Colonic mucosa (tissue), 4 donors: ENCODE measurements at places on chromosomes 5 and 9. TPM values are rescaled to one million over a fixed set of nuclear protein-coding genes. Genes with fewer than 3 reads are reported as not detected.

Gene KCNV2
- not detected for total RNA-seq

Gene ARPC5L
- total RNA-seq = 50.0 TPM

Gene PRSS3
- 148 TPM for total RNA-seq

Gene HAVCR2
- 3.1 TPM for total RNA-seq

Gene NSG2
- total RNA-seq = 2.5 TPM

Gene F2R
- 3.6 TPM for total RNA-seq

Gene ZDHHC11
- 2.9 TPM for total RNA-seq

Gene SH3TC2
- total RNA-seq = 0.66 TPM

Gene SH3RF2
- 58.2 TPM for total RNA-seq

Gene LVRN
- total RNA-seq = 0.90 TPM

Gene PWWP2A
- 47.6 TPM for total RNA-seq

Gene SLC6A7
- 5.0 TPM for total RNA-seq

Gene SV2C
- 0.35 TPM for total RNA-seq

Gene ZFP62
- total RNA-seq = 34.3 TPM

Gene ARHGEF39
- 34.0 TPM for total RNA-seq

Gene SPINK13
- 0.40 TPM for total RNA-seq

Gene CDC20B
- not detected for total RNA-seq

Gene PCDHB12
- total RNA-seq = 0.56 TPM

Gene SOX30
- total RNA-seq = 0.42 TPM

Gene DNAH5
- 0.05 TPM for total RNA-seq

Gene SPATA31D4
- total RNA-seq = not detected

Gene FBXW2
- total RNA-seq = 53.5 TPM
